ENCODE measurements at places on chromosomes 7 and 10.

- peak; percentile 28 for DNase-seq
These were observed 230.9 kb downstream of the ZEB1 start for GRCh38 chr10:31549896-31550295.

GRCh38 chr7:55128693-55129394, 110.0 kb downstream of the EGFR start:
- peak; percentile 91 for DNase-seq

DNA sequence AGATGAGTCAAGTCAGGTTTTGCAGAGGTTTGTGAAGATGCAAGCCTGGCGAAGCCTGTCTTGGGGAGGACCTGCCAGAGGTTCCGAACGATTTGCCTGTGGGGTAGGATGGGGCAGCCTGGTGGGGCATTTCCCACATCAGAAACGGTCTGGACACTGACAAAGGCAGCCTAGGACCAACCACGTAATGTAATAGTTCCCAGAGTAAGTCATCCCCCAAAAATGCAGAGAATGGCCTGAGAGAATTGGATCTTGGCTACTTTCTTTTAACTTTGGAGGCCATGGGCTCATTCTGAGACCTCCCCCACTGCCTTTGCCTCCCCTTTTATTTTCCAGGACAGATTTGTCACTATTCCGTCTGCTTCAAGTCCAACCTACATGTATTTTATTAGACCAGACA, 168.9 kb upstream of the SH2B2 start:
- DNase-seq = peak; percentile 89

- no peak for DNase-seq
These were observed 150.8 kb downstream of the PFKFB3 start for GRCh38 chr10:6353526-6353925.

- DNase-seq = no peak
These were observed at the start of gene ANK3 for GRCh38 chr10:60389413-60390025. TSS of gene ANK3 (minus strand) at chr10:60389875. CDS start at chr10:60389538, 337 bp downstream.

Data from fibroblast of skin of right biceps (primary cell).